8988T (cell line): ENCODE measurements at places on chromosomes 6 and 20.

- no peak for DNase-seq
These were observed 73.0 kb downstream of the EYA2 start for GRCh38 chr20:46967646-46968045.

DNA sequence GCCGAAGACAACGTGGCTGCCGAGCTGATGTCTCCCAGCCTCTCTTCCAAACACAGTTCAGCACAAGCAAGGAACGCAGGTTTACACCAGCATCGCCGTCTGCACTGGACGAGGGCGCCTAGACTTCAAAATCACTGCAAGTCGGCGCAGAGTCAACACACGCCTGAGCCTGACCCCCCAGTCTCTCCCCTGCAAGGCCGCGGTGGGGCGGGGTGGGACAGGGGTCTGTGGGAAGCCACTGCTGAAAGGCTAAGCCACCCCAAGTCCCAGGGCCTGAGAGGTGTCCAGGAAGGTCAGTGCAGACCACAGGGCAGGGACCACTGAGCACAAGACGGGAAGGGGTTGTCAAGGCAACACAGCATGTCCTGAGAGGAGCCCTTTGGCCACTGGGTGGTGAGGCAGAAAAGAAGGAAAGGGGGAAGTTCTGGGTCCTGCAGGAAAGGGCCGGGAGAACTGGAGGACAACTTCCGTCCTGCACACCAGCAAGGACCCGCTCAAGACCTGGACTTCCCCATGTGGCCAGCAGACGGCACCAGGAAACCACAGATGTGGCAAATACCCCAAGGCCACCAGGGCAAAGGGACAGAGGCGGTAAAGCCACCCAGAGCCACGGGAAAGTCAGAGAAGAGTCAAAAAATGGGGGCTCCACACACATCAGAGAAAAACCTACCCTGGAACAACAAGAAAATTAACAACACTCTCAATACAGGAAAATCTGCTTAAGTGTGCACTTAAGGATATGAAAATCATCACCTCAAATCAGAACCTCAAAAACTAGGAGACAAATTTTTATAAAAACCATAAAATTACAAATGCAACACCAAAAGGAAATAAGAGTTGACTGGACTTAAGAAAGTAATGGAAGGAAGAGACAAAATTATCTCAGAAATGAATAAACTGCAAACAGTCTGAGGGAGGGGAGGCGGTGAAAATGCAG is 84.8 kb downstream of the TAF4 start:
- DNase-seq = peak; percentile 83

DNA sequence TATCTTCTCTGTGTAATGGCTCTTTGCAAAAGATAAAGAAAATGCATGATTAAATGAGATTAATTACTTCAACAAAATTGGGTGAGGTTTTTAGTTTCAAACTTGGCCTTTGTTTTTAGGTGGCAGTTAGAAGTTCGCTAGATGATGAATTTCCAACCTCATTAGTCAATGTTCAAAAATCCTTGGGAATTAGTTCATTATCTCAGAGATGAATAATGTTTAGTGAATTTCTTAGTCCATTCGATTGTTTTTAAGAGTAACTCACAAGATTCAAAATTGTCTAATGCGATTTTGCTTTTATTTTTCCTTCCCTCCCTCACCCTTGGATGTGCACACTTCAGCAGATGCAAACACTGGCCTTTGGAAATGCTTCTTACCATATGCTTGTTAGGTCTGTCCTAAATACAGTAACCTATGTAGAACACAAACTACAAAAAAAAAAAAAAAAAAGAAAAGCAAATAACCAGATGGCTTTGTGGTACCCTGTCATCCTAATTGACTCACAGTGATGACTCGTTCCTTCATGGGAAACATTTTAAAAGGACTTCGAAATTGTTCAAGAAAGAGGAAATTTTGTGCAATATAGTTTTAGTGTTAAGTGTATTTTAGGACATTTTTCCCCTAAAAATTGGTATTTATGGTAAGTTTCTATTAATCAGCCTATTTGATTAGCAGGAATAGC is 66.7 kb downstream of the FAM229B start:
- DNase-seq = no peak

DNA sequence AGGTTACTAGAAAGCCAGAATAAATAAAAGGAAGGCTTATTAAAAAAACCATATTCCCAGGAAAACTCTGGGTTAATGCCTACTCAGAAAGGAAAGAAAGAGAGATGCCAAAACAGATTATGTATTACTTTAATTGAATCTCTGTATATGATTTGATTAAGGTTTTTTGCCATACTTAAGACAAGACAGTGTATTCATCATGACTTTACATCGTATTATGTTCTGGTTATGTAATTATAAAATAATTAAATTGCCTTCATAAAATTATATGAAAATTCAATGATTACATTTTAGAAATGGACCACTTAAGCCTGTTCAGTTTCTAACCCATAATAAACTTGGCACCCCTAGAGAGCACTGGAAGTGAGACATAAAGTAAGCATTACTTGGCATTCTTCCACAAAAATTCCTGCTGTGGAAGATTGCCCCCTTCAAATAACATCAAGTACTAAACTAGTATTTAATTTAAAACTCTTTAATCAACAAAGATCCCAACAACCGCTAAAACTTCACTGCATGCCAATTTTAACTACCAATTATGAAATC is 20.8 kb upstream of the IBTK start:
- DNase-seq = no peak

GRCh38 chr20:51428401-51429143 is 113.9 kb downstream of the NFATC2 start:
- DNase-seq = no peak

GRCh38 chr6:164749221-164750064 is 560.0 kb downstream of the C6orf118 start:
- DNase-seq = no peak

DNA sequence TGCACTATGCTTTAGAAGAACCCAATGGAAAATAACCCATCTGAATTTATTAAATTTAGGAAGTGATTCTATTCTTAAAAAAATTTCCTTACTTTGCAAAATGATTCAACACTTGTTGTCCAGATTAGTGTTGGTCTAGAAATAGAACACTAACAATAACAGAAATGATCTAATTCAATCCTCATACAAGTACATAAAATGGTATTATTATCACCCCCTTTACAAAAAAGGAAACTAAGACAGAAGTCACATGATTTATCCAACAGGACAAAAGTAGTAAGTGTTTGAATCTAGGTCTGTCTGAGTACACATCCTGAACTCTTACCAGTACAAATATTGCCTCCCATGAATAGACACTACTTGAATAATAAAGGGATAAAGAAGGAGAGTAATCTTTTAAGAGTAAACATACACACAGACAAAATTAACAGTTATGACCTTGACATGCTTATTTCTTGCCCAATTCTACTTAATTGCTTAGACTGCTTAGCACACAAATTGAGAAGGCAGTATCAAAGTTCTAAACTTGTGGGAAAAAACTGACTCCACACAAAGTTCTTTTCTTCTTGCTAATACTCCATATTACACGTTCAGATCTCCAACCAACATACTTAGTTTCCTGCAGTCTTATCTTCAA is 195.4 kb upstream of the RUNX2 start:
- DNase-seq = no peak

- DNase-seq = peak; percentile 56
These were observed 59.7 kb upstream of the EEF1A1 start for GRCh38 chr6:73580247-73581149.

- no peak for DNase-seq
These were observed 97.5 kb downstream of the CDH26 start for GRCh38 chr20:60055740-60056139.

- DNase-seq = no peak
These were observed 167.5 kb downstream of the ZFAND3 start for GRCh38 chr6:37987018-37987417.

DNA sequence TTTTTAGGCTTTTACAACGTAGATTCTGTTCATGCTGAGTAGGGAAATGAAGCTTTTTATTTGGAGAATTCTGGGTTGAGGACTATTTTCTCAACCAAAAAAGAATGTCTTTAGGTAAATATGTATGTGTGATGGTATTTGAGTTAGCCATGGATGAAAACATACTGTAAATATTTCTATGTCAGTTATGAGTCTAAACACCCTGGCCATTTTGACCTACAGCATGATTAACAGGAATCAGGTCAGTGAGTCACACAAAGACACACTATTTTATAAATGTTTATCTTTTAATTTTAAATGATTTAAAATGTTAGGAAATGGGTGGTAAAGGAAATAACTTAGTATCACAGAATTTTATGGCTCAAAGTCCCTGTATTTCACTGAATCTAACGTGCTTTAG is 851.7 kb upstream of the MAP3K7 start:
- no peak for DNase-seq

DNA sequence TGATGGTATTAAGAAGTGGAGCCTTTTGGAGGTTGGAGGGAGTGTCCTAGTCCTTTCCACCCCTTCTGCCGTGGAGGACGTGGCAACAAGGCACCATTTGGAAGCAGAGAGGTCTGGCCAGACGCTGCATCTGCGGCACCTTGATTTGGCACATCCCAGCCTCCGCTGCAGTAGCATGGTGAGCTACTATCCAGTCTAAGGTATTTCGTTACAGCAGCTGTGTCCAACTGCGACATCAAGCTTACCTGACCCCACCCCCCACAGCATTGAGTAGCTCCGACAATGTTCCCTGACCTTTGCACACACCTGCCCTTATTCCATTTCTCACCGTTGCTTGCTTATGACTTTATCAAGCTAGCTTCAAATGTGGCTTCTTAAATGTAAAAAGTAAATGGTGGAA is 29.8 kb upstream of the SYNJ2 start:
- no peak for DNase-seq

- DNase-seq = no peak
These were observed 169.8 kb downstream of the ERMARD start for GRCh38 chr6:169921217-169921616.

- DNase-seq = no peak
These were observed 102.3 kb downstream of the HIVEP2 start for GRCh38 chr6:142842418-142843261.

DNA sequence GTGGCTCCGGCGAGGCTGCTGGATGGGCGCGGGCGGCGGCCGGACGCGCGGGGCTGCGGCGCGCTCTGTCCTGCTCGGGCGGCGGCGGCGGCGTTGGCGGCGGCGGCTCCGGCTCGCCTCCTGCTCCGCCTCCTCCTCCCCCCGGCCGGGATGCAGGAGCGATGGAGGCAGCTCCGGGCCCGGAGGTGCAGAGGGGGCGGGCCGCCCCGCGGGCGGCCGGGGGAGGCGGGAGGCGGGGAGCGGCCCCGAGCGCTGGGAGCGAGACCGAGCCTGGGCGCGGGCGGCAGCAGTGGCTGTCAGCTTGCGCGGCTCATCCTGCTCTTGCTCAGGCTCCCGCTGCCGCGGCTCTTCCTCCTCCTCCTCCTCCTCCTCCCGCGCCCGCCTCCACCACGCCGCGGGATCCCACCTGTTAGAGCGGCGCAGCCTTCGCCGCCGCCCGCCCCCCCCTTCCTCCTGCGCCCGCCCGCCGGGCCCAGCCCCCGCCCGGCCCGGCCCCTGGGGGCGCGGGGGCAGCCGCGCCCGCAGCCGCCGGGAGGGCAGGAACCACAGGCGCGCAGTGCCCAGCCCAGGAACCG is at the start of gene NOL4L:
Gene NOL4L, minus strand, starts transcription at position 323 of the 575 bp plus-strand sequence. CDS start 443 bp downstream, outside the sequence.
- DNase-seq = peak; percentile 59

- DNase-seq = no peak
These were observed 28.6 kb downstream of the PPARD start for GRCh38 chr6:35370785-35371493.

DNA sequence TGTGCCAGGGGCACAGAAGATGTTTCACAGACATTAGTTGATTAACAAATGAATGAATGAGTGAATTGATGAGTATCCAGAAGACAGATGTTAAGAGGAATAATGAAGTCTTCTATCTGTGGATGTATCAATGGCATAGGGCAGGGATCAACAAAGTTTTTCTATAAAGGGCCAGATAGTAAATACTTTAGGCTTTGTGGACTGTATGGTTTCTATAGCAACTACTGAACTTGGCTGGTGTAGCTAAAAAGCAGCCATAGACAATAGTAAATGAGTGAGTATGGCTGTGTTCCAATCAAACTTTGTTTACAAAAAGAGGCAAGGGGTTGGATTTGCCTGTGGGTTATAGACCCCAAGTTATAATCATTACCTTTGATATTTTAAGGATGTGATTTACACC is 144.0 kb downstream of the PRL start:
- no peak for DNase-seq

GRCh38 chr20:40797425-40797824 is 108.4 kb upstream of the MAFB start:
- no peak for DNase-seq

- DNase-seq = no peak
These were observed 34.8 kb downstream of the MDFI start for GRCh38 chr6:41672816-41673703.

DNA sequence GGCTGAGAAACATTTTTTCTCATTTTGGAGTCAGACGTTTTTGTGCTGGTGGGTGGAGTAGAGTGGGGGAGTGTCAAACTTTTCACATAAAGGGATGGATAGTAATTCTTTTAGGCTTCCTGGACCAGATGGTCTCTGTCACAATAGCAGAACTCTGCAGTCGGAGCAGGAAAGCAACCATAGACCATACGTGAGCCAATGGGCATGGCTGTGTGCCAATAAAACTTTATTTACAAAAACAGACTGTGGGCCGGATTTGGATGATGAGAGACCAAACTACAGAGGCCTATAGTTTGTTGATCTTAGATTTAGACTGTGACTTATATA is 70.8 kb upstream of the SLC22A23 start:
- no peak for DNase-seq

DNA sequence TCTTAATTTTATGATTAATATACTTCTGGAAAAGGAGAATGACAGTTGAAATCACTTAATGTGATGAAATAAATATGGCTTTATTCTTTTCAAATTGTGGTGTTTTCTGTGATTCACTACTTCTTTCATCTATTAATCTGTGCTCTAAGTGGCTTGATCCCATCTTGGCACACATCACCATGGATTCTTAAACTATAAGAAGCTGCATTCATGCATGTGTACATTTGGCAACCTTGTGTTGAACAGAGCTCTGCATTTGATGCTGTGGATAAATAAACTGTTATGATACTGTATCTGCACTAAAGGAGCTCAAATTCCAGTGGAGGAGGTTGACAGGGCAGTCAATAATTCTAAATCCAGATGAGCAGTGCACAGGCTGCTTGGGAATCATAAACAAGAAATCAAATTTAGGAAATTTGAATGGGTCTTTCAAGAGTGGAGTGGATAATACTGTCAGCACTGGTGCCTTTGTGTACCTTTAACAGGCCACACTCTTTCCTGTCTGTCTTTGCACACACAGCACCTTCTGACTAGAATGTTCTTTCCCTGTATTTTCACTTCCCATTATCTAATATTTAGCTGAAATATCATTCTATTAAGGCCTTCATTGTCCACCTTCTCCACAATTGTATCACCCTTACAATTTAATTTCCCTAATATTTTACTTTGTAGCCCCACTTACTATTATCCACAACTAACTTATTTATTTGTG is 252.9 kb downstream of the GRM1 start:
- DNase-seq = no peak

DNA sequence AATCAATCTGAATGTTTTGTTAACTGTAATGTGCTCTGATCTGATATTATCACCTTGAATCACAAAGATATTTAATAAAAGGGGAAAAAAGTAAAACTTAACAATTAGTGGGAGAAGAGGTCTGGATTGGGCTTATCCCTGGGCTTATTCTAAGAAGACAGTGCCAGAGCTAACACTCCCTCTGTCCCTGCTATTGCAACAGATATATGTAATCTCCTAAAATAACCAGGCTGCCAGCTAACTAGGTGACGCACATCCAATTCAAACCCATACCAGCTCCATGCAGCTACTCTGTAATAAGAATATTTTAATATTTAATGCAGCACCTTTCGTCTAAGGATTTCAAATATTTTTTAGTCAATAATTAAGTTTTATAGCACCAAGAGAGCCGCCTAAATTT is 330.1 kb upstream of the MARCKS start:
- DNase-seq = no peak

GRCh38 chr6:75791881-75792280 is 42.8 kb downstream of the MYO6 start:
- no peak for DNase-seq

GRCh38 chr6:128557081-128557480 is 36.7 kb upstream of the PTPRK start:
- no peak for DNase-seq
